ENCODE measurements at places on chromosomes 3 and 15.

GRCh38 chr15:48016865-48017264, 103.9 kb upstream of the SLC24A5 start:
- no peak for DNase-seq

- no peak for DNase-seq
These were observed 9.4 kb downstream of the MME start for GRCh38 chr3:155089495-155089894.

GRCh38 chr3:141410408-141410807, 42.1 kb downstream of the ZBTB38 start:
- no peak for DNase-seq

DNA sequence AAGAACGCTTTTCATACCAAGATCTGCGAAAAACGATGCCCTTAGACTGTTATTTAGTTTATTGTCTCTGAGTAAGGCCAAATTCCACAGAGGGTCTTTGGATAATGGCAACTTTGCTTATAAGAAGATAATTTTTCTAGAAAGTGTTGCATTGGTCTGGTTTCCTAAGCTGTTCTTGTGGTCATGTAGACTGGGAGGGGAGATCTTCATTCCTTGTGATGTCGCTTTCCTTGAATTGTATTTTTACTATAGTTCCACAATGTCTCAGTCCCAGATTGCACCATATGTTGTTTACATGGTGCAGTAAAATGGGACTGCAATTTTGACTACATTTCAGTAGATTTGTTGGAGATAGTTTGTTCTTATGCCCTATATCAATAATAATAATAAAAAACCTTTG, 28.8 kb upstream of the ST3GAL6 start:
- no peak for DNase-seq

DNA sequence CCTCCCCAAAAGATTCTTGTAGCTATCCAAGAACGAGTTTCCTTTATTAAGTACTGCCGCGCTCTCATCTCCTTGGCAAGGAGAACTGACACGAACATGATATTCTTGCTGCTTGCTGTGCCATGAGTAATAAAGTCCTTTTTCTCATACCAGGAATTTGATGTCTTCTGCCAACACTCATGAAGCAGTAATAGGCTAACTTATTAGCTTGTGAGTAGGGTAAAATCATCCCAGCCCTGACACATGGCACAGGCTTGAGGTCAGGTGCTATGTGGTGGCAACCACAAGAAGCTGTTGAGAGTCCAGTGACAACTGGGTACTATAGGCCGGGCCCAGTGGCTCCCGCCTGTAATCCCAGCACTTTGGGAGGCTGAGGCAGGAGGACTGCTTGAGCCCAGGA, 22.7 kb upstream of the UBXN7 start:
- DNase-seq: no peak

- DNase-seq: no peak
These were observed 279.0 kb downstream of the RBMS3 start for GRCh38 chr3:29559741-29560465.

GRCh38 chr15:25245801-25246622, 192.8 kb downstream of the UBE3A start:
- DNase-seq: no peak

- no peak for DNase-seq
These were observed 22.1 kb downstream of the ANAPC13 start for GRCh38 chr3:134463676-134464063.

- no peak for DNase-seq
These were observed 50.7 kb downstream of the CSNK1G1 start for GRCh38 chr15:64305261-64305660.

GRCh38 chr15:46266661-46267060, 631.8 kb downstream of the SQOR start:
- DNase-seq: no peak

GRCh38 chr3:32414522-32415202, 23.0 kb downstream of the CMTM7 start:
- DNase-seq: no peak

DNA sequence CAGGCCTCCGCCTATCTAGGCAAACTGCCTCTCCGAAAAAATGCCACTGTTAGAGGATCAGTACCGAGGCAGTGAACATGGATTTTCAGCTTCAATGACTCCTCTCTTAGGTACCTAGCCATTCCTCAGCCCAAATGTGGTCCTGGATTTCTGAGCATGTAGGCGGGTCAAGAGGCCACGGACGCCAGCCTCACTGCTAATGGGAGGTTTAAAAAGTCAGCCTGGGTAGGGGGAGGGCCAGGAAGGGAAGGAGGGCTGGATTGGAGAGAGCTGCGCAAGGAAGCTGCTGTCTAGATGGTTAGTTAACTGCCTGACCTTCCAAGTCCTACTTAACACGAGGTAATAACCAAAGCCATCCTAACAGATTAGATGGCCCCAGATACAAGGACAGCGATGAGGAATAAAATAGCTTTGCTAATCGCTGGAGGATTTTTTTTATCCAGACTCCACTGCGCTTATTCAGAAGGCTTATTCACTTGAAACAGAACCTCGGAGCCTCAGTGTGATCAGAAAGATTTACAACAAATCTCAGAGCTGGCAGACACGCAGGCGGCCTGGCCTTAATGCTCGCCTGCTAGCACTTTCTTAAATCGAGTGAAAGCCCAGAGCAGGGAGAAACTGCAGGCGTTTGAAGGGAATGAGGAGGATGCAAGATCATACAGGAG, 34.3 kb downstream of the TLE3 start:
- no peak for DNase-seq

DNA sequence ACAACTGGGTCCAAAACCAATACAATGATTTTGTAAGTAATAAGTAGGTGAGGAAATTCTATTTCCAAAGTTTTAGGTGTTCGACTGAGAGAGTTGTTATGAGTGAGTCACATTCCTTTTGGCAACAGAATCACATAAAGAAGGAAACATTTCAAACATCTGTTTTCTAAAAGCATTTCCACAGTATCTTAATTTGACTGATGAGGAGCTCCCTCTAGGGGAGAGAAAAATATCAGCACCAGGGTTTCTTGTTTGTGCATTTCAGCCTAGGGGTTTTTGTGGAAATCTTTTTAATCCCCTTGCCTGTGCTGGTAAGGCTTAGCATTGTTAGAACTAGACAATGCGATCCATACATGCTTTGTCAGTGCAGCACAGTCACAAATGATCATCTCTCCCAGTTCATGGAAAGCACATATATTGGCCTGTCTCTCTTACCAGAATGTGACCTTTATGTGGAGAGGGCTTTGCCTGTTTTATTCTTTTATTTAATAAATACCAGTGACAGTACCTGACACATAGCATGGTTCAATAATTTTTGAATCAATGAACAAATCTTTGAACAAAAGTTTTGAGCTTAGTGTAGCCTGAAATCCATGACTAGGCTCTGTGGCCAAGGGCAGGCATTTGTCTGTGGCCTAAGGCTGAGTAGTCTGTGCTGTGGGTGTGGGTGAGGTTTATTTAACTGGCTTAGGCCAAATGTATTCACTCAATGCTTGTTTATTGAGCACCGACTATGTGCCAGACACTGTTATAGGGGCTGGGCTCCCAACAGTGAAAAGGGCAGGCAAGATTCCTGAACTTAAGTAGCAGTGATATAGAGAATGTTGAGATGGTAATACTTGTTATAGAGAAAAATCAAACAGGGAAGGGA, 21.1 kb upstream of the IQCF6 start:
- no peak for DNase-seq

DNA sequence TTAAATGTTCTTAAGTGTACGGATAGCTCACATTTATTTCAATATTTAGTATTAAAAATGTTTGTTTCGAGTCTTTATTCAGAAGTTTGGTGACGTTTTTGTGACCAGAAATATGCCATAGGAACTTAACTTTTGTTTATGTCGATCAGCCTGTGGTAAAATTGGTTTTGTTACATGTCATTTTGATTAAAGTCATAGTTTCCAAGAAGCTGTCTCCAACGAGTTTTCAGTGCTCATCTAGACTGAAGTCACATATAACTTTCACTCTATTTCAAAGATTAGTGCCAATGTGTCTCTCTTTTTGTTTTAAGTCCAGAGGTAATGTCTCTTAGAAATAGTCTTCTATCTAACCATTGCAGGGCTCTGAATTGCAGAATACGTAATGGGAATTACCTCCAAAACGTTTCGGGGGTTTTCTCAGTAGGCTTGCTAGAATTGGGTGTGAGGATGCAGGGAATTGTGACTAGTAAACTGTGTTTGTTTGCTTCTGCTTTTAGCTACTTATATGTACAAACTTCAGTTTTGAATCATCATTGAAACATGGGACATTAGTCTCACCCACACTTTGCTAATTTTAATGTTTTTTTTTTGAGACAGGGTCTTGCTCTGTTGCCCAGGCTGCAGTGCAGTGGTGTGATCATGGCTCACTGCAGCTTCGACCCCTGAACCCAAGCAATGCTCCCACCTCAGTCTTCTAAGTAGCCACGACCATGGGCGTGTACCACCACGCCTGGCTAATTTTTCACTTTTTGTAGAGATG, 3.0 kb downstream of the BUB1B start:
- DNase-seq: no peak

- DNase-seq: no peak
These were observed 19.1 kb upstream of the PAQR5 start for GRCh38 chr15:69279636-69280035.

DNA sequence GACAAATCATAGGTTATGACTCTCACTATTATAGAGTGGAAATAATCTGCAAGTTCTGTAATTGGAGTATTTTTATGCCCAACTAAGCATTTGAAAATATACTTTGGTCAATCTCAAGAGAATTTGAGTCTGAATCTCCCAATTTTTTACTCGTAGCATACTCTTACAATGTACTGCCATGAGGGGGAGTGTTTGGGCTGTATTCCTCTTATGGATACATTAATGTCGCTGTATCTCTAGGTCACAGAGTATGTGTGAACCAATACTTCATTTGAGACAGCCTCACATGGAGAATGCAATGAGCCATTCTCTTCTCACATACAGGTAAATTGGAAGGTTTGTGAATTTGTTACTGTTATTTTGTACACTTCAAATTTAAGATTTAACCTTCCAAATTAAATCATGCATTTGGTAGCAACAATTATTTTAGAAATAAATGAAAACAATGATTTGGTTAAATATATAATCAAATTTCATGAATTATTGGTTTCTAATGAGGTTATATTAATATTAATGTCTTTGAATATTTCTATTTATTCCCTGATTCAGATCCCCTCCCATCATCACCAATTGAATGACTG, 5.5 kb upstream of the CD200 start:
- no peak for DNase-seq

Data from stimulated activated CD8-positive, alpha-beta memory T cell treated with anti-CD3 and anti-CD28 coated beads, Interleukin-15, amount 100 ng/mL, for 24 hours (primary cell).